Progenitor cell of endocrine pancreas (in vitro differentiated cells): ENCODE measurements at places on chromosomes 13 and 19.
A peak's percentile ranks its signal among the peaks of the same experiment; 100 is the strongest.

GRCh38 chr19:52993342-52994178, 20.2 kb upstream of the ERVV-1 start:
- DNase-seq, result peak; percentile 89

- DNase-seq, result no peak
Observed at GRCh38 chr19:47020992-47021496, 1.4 kb downstream of the NPAS1 start.

DNA sequence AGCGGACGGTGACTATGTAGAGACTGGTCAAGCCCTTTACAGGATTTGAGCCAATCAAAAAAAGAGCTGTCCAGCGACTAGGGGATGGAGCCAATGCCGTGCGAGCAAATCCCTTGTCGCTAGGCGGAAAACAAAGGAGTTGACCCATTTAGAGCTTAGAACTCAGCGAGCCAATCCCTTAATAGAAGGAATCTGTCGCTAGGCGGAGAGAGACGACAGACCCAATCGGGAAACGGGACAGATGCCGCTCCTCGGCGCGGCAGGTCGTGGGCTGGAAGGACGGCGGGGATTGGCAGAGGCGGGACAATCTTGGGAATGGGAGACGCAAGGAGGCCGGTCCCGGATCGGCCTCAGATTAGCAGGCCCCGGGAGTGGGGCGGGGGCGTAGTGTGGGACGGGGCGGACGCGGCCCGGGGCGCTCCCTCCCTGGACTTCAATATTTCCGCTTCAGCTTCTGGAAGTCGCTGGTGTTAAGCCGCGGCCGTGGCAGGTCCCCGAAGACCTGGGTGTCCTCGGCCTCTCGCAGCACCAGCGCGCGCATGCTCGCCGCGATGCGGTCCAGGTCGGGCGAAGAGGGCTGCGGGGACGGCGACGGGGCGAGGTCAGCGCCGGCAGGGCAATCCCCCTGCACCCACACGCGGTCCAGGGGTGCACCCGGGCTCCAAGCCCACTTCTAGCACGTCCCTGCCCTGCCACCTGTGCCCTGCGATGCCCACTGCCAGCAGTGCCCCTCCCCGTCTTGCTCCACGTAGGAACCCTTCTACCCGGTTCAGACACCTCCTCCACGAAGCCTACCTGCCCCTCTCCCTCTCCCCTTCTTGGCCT, 2.3 kb upstream of the PNKP start:
- peak; percentile 92 for DNase-seq

GRCh38 chr13:75473468-75473867, 8.5 kb downstream of the TBC1D4 start:
- no peak for DNase-seq
